ENCODE measurements at places on chromosomes 1 and 21.

DNA sequence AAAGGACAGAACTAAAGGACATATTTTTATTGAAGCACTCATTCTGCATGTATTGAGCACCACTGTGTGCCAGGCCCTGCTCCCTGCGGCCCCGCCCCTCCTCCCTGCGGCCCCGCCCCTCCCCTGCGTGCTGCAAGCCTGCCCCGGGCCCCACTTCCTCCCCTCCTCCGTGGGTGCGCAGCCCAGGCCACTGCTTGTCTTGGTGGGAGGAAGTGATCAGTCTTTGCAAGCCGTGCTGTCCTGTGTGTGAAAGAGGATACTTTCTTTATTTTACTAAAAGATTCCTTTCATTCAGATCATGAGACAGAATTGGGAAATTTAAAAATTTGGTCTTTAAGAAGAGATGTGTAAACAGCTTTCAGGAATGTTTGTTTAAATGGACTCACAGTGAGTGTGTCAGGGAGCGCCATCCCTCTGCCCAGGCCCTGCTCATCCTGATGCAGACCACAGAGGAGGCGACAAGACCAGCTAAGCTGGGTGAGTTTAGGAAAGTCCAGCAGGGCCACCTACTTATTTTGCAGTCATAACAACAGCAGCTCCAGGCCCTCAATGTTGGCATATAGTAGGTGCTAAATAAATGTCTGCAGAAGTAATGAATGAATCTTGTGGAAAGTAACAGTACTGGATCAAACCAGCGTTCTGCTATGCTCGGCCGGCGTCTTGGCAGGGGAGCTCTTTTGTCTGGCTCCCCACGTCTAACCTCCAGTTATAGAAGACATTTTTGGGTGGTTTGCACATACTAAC, 88.3 kb upstream of the SELENON start:
- no peak for DNase-seq

DNA sequence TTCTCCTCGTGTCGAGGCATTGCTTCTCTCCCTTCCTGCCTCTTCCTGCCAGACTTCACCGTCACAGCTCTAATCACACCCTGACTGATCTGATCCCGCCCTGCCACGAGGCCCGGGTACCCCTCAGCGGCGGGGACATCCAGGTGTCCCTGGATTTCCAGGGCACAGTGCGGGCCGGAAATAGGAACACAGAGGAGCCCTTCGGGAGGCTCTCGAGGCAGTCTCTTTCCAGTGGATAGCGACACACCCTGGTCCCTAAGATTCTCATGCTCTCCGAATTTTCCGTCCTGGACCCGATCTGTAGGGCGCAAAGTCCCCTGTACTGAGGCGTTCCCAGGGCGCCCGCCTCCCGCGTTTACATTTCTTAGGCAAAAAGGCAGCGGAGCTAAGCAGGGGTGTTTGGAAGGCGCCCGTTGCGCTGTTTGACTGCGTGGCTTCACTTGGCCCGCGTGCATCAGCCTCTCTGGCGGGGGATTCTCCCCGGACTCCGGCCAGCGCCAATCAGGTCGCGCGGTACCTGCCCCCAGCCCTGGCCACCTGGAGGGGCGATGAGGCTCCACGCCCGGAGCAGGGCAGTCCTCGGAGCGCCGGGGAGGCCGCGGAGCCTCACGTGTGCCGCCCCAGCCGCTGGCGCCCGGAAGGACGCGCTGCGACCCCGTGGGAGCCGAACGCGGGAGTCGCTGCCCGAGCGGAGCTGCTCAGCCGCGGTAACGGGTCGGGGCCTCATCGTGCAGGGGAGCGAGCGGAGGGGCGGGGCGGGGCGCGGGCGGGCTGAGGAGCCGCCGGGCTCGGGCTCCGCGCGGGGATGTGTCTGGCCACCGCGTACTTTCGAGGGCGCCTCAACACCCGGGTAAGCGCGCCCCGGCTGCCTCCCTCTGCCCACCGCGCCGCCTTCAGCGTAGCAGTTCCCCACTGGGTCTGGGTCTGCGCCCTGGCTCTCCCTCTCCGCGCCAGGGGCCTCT, at the start of gene FAM163A:
TSS of gene FAM163A (plus strand) at position 575 of the 962 bp plus-strand sequence. CDS start 69,807 bp downstream, outside the sequence.
- no peak for DNase-seq

DNA sequence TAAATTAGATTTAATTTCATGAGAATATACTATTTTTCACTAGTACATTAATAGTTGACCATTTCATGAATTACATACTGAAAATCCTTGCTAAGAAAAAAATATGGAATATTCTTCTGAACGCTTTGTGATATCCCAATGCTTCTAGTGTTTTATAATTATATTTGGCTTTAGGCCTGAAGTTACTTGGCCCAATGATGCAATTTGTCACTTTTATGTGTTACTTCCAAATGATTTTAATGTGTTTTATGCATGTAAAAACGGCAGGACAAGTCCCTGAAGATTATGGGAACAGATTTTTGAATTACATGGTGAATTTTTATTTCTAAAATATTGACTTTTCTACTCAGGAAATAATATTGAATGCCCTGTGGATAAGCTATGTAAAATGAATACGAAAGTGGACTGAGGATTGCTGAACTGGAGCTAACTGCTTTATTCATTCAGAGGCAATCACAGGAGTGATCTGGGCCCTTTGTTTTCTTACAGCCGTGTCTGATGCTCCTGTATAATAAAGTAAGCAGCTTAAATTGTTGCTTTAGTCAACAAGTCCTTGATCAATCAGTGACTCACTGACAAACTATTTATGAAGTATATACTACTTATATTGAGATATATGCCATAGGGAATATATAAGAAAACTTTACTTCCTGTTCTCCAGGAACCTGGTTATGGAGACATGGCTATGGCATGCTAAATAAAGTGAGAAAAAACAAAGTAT, 543.0 kb upstream of the RGS18 start:
- no peak for DNase-seq

DNA sequence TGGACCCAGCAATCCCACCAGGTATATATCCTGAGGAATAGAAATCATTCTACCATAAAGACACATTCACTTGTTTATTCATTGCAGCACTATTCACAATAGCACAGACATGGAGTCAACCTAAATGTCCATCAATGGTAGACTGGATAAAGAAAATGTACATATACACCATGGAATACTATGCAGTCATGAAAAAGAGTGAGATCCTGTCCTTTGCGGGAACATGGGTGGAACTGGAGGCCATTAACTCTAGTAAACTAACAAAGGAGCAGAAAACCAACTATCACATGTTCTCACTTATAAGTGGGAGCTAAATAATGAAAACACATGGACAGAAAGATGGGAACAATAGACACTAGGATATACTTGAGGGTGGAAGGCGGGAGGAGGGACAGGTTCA, 36.1 kb upstream of the PRKACB start:
- no peak for DNase-seq

DNA sequence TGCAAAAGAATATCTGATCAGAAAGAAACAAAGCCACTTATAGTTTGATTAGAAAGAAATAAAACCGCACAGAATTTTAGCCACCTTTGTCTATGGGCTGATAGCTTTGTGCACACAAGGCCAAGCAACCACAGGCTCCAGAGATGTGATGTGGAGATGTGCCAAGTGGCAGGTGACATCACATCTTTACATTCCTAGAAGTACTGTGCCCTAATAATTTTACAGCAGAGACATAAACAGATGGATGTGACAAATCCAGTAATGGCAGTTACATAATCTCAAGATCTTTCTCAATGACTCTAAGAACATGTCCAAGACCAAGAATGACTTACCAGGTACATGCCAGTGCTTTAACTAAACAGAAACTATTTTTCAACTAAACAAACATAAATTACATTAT, 159.5 kb downstream of the LTN1 start:
- DNase-seq: no peak

DNA sequence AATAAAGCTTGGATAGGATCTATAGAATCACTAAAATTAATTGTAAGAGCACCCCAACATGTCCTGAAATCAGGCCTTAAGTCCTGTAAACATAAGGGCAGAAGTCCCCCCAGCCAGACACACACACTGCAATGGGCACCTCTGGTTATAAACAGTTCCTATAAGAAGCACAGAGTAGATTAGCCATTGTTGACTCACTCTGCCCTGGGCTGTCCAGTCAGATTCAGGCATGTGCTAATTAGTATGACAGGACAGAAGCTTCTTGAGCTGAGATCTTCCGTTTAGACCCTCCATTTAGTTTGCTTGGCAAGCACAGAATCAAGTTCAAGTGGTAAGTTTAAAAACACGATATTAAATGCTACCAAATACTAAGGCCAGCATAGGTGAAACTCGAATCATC, 11.8 kb upstream of the DENND1B start:
- DNase-seq: no peak

- DNase-seq: no peak
Measured at GRCh38 chr1:25728301-25728935, 71.6 kb upstream of the SELENON start.

GRCh38 chr21:29242201-29242600, 56.5 kb upstream of the BACH1 start:
- no peak for DNase-seq

DNA sequence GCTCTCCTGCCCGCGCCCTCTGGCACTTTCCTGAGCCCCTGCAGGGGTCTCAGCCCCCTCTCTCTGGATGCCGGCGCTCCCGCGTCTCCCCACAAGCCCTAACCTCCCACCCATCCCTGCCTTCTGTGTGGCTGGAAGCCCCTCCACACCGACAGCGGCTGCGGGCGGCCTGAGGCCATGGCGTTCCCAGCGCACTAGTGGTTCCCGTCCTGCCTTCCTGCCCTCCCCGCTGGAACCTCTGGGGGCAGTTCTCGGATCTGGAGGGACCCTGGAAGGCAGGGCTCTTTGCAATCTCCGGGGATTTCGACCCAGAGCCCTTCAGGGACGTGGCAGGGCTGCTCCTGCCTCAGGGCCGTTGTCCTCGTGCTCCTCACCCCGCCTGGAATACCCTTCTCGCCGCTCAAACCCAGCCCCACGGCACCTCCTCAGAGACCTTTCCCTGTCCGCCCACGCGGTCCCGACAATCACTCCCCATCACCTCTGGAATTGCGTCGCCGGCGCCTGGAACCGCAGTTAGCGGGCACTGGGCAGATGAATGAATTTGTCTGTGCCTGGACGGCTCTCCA, 493 bp upstream of the ESPN start:
- DNase-seq: no peak

GRCh38 chr1:183101841-183102276, 78.6 kb downstream of the LAMC1 start:
- DNase-seq: no peak

- no peak for DNase-seq
Measured at GRCh38 chr1:213166852-213167251, 115.8 kb downstream of the RPS6KC1 start.

- no peak for DNase-seq
Measured at GRCh38 chr1:74681001-74681400, 7.4 kb upstream of the ERICH3 start.

DNA sequence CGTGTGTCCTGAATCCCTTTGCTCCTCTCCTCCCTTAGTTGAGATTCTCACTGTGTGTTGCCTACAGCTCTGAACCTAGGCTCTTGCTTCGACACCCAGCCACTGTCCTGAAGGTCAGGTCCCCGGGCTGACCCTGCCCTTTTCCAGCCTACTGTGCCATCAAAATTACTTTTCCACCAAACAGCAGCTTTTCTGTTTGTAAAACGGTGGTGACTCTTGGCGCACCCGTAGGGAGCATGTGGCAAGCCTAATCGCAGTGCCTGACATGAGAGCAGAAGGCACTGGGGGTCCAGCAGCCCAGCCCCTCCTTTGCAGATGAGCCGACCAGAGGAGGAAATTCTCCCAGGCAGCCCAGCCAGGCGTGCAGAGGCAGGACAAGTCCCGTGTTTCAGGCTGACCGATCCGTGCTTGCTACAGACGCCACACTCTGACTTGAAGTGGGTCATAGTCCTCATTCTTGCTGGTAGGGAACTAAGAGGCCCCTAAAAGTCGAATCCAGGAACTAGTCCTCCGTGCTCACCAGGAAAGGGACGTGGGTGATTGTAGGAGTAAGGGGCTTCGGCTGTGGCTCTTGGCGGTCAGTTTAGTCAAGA, 6.8 kb downstream of the GPR137B start:
- no peak for DNase-seq

DNA sequence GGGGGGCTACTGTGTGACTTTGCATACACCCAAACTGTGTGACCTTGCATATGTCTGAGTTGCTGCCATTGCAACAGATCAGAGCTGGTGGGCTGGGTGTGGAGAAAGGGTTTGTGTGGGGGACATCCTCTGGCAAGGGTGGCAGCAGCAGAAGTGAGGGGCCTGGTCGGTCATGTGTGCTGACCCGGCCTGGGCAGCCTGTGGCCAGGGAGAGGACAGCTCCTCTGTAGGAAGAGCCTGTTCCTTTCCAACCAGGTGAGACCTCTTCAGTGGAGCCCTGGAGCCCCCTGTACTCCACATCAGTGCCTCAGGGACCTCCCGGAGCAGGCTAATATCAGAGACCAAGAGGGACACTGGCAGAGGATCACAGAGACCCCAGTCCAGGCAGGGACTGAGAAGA, 8.3 kb downstream of the PCSK9 start:
- no peak for DNase-seq

GRCh38 chr1:70485624-70486023, 74.6 kb downstream of the CTH start:
- no peak for DNase-seq

- DNase-seq: no peak
Measured at GRCh38 chr1:205988585-205988995, 14.6 kb downstream of the RAB7B start.

- no peak for DNase-seq
Measured at GRCh38 chr1:21287905-21288514, 2.3 kb downstream of the ECE1 start.

DNA sequence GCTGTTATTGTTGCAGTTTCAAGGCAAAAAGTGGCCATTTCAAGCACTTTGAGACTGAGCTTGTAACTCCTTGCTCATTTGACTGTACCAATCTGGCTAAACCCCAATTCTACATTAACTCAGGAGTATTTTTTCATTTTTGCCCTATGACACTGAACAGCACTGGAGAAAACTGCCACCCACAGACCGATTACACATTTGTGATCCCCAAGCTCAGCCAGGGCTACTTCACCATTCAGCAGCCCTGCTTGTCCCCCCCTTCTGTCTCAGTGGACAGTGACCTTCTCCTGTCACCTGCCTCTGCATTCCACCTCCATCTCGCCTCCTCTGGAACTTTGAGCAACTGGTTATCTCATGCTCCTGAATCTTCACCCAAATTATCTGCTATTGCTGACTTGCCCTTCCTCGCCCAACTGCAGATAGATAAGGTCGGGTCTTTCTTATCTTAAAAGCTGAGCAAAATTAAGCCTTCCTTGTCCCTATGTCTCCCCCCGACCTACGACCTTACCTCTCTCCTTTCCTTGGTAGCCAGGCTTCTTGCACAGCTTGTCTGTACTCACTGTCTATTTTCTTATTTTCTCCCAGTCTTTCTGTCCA, 25.3 kb downstream of the SPATA46 start:
- no peak for DNase-seq

- DNase-seq: peak; percentile 84
Measured at GRCh38 chr1:155193275-155193990, 14.3 kb downstream of the THBS3 start.

GRCh38 chr1:211483896-211484612, 7.9 kb downstream of the RD3 start:
- no peak for DNase-seq

GRCh38 chr1:211698161-211699026, 23.0 kb upstream of the NEK2 start:
- DNase-seq: peak; percentile 82
